ENCODE measurements at places on chromosomes 4 and X.

GRCh38 chrX:120294651-120295050, 16.6 kb downstream of the TMEM255A start:
- no peaks in the 10 kb centered on the region for H3K27me3 ChIP-seq
- no peak overlapping the region for H3K27ac ChIP-seq
- no peak overlapping the region for H3K4me3 ChIP-seq
- no peaks in the 10 kb centered on the region for H3K4me1 ChIP-seq
- no peak for DNase-seq

GRCh38 chr4:65033899-65034298, 624.6 kb upstream of the TECRL start:
- DNase-seq, result no peak
- no peak overlapping the region for H3K27ac ChIP-seq
- H3K4me3 ChIP-seq, result no peak overlapping the region
- H3K27me3 ChIP-seq, result no peaks in the 10 kb centered on the region

GRCh38 chr4:150982557-150983233, 32.4 kb downstream of the LRBA start:
- H3K36me3 ChIP-seq, result no peaks in the 10 kb centered on the region
- no peaks in the 10 kb centered on the region for H3K4me1 ChIP-seq
- no peaks in the 10 kb centered on the region for H3K27me3 ChIP-seq
- no peak overlapping the region for H3K4me3 ChIP-seq

GRCh38 chr4:126533146-126533805, 1099.5 kb upstream of the INTU start:
- H3K27ac ChIP-seq, result no peak overlapping the region
- DNase-seq, result no peak
- H3K4me1 ChIP-seq, result no peaks in the 10 kb centered on the region
- H3K36me3 ChIP-seq, result no peaks in the 10 kb centered on the region
- no peak overlapping the region for H3K4me3 ChIP-seq
- H3K27me3 ChIP-seq, result no peaks in the 10 kb centered on the region

GRCh38 chr4:139266208-139266582, 13.8 kb downstream of the MGARP start:
- no peaks in the 10 kb centered on the region for H3K27me3 ChIP-seq
- H3K4me1 ChIP-seq, result no peaks in the 10 kb centered on the region
- H3K36me3 ChIP-seq, result no peaks in the 10 kb centered on the region
- H3K27ac ChIP-seq, result peak overlapping the region; percentile 73
- DNase-seq, result no peak

DNA sequence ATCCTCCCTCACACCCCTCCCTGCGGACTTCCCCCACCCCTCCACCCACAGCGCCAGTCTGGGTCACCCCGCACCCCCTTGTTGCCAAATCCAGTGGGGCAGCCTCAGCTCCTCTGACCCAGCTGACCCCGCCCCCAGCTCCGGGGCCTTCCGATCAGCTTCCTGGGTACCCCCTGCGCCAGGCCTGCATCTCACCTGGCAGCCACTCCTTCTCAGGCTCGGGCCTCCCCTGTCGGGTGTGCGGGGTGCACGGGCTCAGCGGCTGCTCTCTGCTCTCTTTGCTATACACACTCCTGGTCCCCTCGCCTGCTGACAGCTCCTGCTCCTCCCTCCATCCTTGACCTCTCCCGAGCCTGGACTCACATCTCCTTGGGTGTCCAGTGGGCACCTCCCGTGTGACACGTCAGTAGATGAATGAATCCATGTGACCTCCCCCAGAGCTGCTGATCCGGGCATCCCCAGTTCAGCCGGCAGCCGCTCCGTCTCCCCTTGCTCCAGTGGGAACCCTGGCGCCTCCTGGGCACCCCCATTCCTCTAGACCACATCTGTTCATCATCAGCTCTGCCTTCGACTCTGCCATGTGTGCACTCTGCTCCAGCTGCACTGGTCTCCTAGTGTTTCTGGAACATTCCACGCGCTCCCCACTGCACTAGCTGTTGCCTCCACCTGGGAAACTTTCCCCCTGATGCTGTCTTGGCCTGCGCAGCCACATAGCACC, 9.9 kb downstream of the CFAP99 start:
- DNase-seq, result no peak
- no peak overlapping the region for H3K27ac ChIP-seq
- no peaks in the 10 kb centered on the region for H3K36me3 ChIP-seq
- H3K27me3 ChIP-seq, result no peaks in the 10 kb centered on the region

- H3K27ac ChIP-seq, result peak within 1 kb of the TSS; percentile 78
- peak; percentile 78 for DNase-seq
- peak within 1 kb of the TSS; percentile 43 for H3K4me3 ChIP-seq
- peaks cover 6% of the 10 kb centered on the region for H3K4me1 ChIP-seq
- no peaks in the 10 kb centered on the region for H3K27me3 ChIP-seq
Observed at GRCh38 chrX:103831803-103832544, at the start of gene RAB9B. Gene RAB9B (minus strand): TSS chrX:103832257. CDS start chrX:103825784, 6,473 bp downstream.

DNA sequence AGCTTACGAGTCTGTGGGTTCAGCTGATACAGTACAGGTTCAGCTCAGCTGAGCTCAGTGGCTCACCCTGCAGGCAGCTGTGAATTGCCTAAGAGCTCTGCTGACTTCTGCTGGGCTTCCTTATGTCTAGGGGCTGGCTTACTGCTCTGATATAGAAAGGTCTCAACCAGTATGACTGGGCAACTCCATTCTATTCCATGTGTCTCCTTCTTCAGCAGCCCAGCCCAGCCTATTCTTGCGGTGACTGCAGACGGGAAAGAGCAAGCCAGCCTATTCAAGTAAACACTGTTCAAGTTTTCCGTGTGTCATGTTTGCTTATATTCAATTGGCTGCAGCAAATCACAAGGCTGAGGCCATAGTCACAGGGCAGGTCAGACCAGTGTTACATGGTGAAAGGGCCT, 615.4 kb upstream of the ZFP42 start:
- no peak for DNase-seq
- H3K4me1 ChIP-seq, result no peaks in the 10 kb centered on the region
- H3K27ac ChIP-seq, result no peak overlapping the region
- H3K4me3 ChIP-seq, result no peak overlapping the region
- no peaks in the 10 kb centered on the region for H3K36me3 ChIP-seq
- no peaks in the 10 kb centered on the region for H3K27me3 ChIP-seq

GRCh38 chrX:55648434-55648833, 25.2 kb downstream of the FOXR2 start:
- no peak for DNase-seq
- no peaks in the 10 kb centered on the region for H3K36me3 ChIP-seq
- no peak overlapping the region for H3K4me3 ChIP-seq
- H3K27me3 ChIP-seq, result no peaks in the 10 kb centered on the region
- no peak overlapping the region for H3K27ac ChIP-seq
- no peaks in the 10 kb centered on the region for H3K4me1 ChIP-seq

GRCh38 chr4:174396599-174397110, 112.9 kb downstream of the CEP44 start:
- no peaks in the 10 kb centered on the region for H3K36me3 ChIP-seq
- peak overlapping the region; percentile 53 for H3K27ac ChIP-seq
- H3K4me1 ChIP-seq, result no peaks in the 10 kb centered on the region

GRCh38 chr4:54152846-54153600, 53.1 kb downstream of the GSX2 start:
- no peaks in the 10 kb centered on the region for H3K36me3 ChIP-seq
- H3K27me3 ChIP-seq, result no peaks in the 10 kb centered on the region
- H3K4me1 ChIP-seq, result no peaks in the 10 kb centered on the region

- no peak overlapping the region for H3K4me3 ChIP-seq
- no peaks in the 10 kb centered on the region for H3K27me3 ChIP-seq
- no peak overlapping the region for H3K27ac ChIP-seq
- H3K36me3 ChIP-seq, result no peaks in the 10 kb centered on the region
Observed at GRCh38 chrX:121457096-121457495, 409.7 kb downstream of the GLUD2 start.

- no peak for DNase-seq
- H3K36me3 ChIP-seq, result no peaks in the 10 kb centered on the region
- no peak overlapping the region for H3K4me3 ChIP-seq
- no peaks in the 10 kb centered on the region for H3K4me1 ChIP-seq
- no peak overlapping the region for H3K27ac ChIP-seq
Observed at GRCh38 chr4:3677748-3678070, 88.5 kb upstream of the ADRA2C start.

GRCh38 chrX:107146670-107147069, 28.0 kb upstream of the RBM41 start:
- no peak for DNase-seq
- H3K4me3 ChIP-seq, result no peak overlapping the region
- H3K4me1 ChIP-seq, result no peaks in the 10 kb centered on the region
- no peak overlapping the region for H3K27ac ChIP-seq
- no peaks in the 10 kb centered on the region for H3K36me3 ChIP-seq

DNA sequence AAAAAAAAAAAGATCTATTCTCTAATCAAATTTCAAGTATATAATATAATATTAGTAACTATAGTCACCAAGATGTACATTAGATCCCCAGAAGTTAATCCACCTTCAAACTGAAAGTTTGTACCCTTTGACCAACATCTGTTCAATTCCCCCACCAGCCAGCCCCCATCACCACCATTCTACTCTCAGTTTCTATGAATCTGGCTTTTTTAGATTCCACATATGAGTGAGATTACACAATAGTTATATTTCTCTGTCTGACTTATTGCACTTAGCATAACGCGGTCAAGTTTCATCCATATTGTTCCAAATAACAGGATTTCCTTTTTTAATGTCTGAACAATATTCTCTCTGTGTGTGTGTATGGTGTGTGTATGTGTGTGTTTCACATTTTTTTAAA, 33.7 kb upstream of the VMA21 start:
- DNase-seq, result no peak
- H3K4me3 ChIP-seq, result no peak overlapping the region
- no peaks in the 10 kb centered on the region for H3K27me3 ChIP-seq

GRCh38 chrX:45295259-45295986, 94.7 kb upstream of the DIPK2B start:
- H3K4me1 ChIP-seq, result no peaks in the 10 kb centered on the region
- H3K4me3 ChIP-seq, result no peak overlapping the region
- no peak for DNase-seq
- H3K27ac ChIP-seq, result no peak overlapping the region
